ENCODE measurements at places on chromosomes 16 and 17.

DNA sequence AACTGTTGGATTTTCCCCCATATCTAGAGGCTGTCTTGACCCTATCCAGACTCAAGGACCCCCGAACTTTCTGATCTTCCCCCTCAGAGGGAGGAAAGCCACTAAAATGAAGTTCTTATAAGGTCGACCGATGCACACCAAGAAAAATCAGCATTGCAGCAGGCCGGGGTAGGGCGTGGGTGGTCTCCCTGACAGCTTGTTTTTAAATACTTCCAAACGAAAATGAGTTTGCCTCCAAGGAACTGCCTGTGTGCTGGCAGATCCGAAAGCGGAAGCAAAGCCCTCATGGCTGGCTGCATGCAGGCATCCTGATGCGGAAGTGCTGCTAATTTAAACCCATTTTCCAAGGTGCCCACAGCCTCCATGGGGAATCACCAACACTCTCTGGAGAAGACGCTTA, 374.3 kb upstream of the XYLT1 start:
- no peak for DNase-seq

DNA sequence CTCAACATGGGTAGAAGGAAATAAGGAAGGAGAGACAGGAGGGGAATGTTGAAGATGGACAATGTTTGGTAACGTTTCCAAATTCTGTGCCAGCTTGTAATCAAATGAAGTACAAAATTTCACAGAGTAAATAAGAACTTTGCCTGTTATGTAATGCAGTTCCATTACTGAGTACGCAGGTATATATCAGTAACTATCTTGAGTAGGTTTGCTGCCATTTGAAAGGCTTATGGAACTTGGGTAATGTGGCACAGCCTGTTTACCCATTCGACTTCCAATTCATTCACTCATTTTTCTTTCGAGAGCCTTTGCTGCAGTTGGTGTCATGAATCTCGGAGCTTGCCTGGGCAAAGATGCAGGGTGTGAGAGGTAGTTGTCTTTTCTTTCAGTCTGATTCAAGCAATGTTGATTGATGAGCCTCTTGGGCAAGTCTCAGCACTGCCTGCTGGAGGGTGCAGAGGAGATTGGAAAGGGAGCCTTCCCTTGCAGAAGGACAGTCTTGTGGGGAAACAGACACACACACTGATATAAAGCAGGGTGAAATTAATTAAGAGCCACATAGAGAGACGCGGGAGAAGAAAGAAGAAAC, 53.4 kb downstream of the ZNF18 start:
- DNase-seq: no peak

DNA sequence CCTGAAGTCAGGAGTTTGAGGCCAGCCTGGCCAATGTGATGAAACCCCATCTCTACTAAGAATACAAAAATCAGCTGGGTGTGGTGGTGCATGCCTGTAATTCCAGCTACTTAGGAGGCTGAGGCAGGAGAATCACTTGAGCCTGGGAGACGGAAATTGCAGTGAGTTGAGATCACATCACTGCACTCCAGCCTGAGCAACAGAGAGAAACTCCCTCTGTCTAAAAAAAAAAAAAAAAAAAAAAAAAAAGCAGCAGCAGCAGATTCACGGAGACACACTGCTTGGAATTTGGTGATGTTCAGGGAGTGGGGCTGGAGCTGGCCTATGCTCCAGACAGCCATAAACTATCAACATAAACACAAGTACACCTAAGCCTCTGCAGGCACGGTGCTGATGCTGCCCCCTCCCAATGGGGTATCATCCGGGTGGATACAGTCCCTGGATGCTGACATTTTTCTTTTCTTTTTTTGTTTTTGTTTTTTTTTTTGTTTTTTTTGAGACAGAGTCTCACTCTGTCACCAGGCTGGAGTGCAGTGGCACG, 39.6 kb upstream of the RHOT1 start:
- no peak for DNase-seq

GRCh38 chr17:82198092-82198491, 14.6 kb downstream of the CCDC57 start:
- no peak for DNase-seq

DNA sequence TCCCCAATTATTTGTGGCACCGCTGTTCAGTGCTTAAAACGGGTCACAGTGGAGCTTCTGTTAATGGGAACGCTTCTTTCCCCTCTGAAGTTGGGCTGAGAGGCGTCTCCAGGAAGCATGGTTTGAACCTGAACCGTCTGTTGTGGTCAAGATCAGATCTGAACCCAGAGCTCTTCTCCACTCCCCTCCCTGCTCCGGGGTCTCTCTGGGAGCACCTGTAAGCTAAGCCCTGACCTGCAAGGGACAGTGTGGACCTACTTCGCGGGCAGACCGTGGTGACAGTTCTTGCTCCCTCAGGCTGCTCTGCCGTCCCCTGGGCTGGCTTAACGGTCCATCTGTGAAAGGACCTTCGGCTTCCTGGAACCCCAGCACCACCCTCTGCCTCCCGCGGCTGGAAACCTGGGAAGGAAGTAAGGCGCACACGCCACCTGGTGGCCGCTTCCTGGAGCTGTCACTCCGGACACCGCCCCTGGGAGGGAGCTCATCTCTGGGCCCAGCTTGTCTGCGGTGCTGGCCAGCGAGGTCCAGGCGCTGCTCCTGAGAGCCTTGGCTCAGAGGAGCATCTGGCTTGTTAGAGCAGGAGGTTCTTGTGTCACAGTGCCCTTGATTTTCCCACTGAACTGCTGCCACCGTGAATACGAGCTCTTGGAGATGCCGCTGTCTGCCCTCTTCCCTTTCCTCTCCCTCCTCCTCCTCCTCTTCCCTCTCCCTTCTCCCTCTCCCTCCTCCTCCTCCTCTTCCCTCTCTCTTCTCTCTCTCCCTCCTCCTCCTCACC, 518.5 kb upstream of the EEF2KMT start:
- DNase-seq: peak; percentile 33

- DNase-seq: no peak
Observed at GRCh38 chr17:31915456-31916100, 14.1 kb upstream of the UTP6 start.

GRCh38 chr17:9350080-9350479, 225.5 kb downstream of the STX8 start:
- no peak for DNase-seq
